ENCODE measurements at places on chromosomes 2 and 18. TPM values are rescaled to one million over a fixed set of nuclear protein-coding genes. Genes with fewer than 3 reads are reported as not detected.

GRCh38 chr2:46193855-46194254 is 103.4 kb upstream of the EPAS1 start:
- DNase-seq, result no peak

- DNase-seq, result no peak
Measured at GRCh38 chr2:57615855-57616556, 430.6 kb upstream of the VRK2 start.

DNA sequence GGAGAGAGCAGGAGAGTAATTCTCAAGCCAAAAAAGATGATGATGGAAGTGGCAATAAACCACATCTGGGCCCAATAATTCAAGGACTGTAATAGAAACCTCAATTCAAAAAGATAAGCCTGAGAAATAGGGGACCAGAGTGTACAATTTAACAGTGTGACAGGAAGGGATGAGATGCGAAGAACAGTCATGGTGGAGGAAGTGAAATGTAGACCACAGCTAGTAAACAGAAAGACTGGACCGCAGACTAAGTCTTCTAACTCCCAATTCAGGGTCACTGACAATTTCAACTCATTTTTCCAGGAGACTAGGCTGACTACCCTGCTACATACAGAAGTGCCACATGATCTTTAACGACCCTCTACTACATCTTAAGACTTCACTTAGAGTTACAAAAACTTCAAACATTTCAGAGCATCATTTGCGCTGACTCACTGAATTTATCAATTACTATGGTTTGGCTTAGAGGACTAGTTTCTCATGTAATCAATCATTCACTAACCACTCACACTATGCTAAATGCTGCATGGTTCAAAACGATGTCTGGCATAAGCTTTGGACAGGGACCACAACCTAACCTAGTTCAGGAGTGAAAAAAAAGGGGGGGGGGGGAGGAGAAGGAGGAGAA is 9.0 kb downstream of the CUL3 start:
- no peak for DNase-seq

DNA sequence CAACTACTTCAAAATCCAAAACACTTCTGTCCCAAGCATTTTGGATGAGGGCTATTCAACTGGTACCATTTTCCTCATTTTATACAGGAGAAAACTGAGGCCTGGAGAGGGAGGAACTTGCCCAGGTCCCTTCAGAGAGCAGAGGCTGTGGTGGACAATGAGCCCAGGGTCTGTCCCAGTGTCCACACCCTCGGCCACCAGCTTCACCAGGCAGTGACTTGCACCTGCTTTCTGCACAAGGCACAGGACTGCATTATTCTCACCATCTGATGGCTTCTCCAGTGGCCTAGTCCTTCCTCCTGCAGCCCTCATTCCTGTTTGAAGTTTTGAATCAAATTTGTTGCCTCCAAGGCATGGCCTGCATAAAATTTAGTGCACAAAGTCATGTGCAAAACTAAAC is 53.3 kb downstream of the RNF144A start:
- DNase-seq, result no peak

- DNase-seq, result peak; percentile 44
Measured at GRCh38 chr2:232487385-232488096, at the start of gene ECEL1. Gene ECEL1, minus strand, starts transcription at chr2:232487834. Its CDS starts 1,181 bp downstream, at chr2:232486653.

Gene CRYGC
- not detected for total RNA-seq

- no peak for DNase-seq
Measured at GRCh38 chr2:190572246-190572645, 37.7 kb upstream of the NEMP2 start.

DNA sequence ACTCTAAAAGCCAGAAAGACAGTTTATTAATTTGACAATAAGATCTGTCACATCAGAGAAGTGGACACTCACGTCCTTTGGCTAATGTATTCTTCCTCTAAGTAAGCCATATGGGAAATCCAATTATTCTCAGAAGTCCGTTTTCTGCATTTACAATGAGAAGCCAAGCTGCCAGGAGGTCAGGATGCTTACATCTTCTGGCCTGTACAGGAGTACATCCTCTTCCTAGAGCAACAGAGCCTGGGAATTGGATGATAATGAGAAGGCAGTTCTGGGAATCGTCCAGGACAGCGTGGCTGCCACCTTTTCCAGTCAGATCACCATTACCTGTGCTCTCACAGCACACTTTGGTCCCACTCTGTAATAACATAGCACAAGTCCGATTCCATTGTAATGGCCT is 5.2 kb downstream of the RAPGEF4 start:
- DNase-seq, result no peak

DNA sequence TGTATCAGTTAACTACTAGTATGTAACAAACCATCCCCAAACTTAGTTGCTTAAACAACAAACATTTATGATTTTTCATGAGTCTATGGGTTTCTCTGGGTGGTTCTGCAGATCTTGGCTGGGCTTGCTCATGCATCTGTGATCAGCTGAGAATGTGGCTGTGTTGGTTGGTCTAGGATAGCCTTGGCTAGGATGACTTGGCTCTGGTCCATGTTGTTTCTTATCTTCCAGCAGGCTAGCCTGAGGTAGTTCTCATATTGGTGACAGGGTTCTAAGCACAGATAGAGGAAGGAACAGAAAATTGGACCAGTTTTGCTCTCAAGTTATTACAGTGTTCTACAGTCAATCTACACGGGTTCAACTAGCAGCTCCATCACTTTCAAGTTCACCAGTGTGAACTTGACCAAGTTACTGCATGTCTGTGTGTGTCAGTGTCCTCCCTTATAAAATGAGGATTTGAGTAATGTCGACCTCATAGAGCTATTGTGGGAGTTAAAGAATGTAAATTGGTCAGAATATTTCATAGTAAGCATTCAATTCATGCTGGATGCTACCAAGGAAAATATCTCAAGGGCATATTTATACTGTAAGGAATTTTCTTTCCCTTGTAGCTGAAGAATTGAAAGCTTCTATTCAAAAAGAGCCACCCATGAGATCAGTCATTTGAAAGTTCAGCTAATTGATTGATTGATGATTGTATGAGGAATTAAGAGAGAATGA is 65.3 kb downstream of the MYO3B start:
- DNase-seq, result no peak

Gene PROKR1
- total RNA-seq, result not detected

DNA sequence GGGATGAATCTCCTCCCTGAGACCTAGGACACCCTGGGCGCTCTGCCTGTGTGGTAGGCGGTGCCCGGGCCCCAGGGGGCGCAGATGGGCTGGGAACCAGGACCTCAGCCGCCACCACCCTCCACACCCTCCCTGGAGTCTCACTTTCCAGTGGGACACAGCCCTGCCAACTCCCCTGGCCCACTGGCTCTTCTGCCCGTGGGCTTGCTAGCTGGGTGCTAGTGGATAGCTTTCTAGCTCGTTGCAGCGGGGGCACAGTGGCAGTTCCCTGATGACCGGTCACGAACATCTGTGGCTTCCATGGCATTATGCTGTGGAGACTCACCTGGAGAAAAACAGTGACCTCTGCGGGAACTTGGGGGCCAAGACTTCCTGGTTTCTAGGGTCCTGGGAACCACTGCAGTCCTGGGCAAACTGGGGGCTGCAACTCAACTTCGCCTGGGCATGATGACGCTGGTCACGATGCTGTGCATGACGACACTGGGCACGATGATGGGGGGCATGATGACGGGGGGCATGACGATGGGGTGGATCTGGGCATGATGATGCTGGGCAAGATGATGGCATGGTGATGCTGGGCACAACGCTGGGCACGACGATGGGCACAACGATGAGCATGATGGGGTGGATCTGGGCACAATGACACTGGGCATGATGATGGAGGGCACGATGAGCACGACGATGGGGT is 31.0 kb upstream of the ALLC start:
- no peak for DNase-seq

DNA sequence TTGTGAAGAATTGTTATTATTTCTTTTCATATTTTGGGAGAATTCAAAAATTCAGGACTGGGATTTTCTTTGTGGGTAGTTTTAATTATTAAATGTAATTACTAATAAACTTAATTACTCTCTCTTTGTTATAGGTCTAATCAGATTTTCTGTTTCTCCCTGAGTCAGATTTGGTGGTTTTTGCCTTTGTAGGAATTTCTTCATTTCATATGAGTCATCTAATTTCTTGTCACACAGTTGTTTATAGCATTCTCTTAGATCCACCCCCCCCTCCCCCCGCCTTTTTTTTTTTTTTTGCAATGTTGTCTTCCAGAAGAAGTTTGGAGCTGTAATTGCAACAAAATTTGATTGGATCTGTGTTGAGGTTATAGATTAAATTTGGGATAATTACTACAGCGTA is 26.0 kb upstream of the GALR1 start:
- no peak for DNase-seq

All from stomach (tissue), 19 donors.